ENCODE measurements at places on chromosomes 11 and 22. TPM values are rescaled to one million over a fixed set of nuclear protein-coding genes. Genes with fewer than 3 reads are reported as not detected.

The RPS3 gene
- 3,442 TPM for total RNA-seq

DNA sequence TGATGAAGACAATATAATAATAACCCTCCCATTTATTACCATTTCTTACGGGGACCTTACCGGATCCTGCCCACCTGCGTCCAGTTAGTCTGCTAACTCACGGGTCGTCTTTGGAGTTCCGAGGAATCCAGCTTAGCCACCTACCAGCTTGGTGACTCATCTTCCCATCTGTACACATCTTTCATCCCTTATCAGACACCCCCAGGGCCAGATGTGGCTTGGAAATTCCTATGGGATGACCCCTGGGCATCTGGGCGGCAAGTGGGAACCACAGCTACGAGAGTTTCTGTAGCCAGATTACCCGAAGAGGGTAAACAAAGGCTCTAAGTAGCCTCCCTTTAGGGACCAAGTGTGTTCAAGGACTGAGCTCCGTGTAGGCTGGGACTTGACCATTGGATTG is 12.8 kb upstream of the PRR5 start:
- no peak for DNase-seq

DNA sequence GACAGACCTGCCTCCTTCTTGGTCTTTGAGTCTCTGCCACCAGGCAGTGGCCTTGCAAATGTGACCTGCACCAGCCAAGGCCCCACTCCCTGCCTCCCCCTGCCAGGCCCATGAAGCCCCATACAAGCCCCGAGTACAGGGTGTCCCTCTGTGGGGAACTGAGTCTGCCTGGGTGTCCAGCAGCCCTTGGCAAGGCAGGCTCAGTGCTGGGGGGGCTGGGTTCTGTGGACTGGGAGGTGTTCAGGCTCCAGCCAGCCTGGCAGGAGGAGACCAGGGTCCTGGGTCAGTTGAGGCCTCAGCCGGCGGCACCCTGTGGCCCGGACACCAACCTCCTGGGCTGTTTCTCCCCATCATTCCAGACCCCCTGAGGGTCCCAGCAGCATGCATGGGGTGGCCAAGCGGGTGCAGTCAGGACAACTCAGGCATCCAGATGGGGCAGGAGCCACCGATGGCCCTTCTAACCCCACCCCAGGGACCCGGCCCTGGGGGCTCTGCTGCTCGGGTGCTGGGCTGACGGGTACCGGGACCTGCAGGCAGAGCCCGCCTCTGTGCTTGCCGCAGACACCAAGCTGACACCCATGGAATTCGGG is 5.7 kb downstream of the MUC5AC start:
- no peak for DNase-seq

The NAALADL1 gene
- 27.9 TPM for total RNA-seq

DNA sequence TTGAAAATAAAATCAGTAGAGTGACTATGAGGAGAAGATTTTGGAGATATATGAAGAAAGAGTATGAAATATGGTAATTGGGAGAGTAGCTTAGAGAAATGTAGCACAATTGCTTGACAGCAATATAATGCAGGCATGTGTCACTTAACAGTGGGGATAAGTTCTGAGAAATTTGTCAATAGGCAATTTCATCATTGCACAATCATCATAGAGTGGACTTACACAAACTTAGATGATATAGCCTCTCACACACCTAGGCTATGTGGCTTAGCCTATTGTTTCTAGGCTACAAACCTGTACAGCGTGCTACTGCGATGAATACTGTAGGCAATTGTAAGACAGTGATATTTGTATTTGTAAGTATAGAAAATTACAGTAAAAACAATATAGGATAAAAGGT is 573.6 kb downstream of the JRKL start:
- no peak for DNase-seq

The H19 gene
- 11.8 TPM for total RNA-seq

DNA sequence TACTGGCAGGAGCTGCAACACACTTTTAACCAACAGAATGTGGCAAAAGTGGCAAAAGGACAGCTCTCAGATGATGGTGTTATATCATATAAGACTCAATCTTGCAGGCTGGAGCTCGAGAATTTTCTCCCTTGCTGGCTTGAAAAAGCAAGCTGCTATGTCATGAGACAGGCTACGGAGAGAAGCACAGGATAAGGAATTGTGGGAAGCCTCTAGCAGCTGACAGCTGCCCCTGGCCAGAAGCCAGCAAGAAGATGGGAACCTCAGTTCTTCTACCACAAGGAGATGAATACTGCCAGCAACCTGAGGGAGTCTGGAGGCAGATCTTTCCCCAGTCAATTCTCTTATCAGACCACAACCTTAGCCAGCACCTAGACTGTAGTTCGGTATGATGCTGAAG is 24.6 kb downstream of the FXYD6 start:
- no peak for DNase-seq

GRCh38 chr22:46075764-46076531 is 74.4 kb upstream of the PPARA start:
- DNase-seq, result no peak

- no peak for DNase-seq
These were observed 5.0 kb downstream of the KCNJ11 start for GRCh38 chr11:17383461-17383860.

GRCh38 chr11:68338051-68338780 is 25.8 kb downstream of the LRP5 start:
- no peak for DNase-seq

DNA sequence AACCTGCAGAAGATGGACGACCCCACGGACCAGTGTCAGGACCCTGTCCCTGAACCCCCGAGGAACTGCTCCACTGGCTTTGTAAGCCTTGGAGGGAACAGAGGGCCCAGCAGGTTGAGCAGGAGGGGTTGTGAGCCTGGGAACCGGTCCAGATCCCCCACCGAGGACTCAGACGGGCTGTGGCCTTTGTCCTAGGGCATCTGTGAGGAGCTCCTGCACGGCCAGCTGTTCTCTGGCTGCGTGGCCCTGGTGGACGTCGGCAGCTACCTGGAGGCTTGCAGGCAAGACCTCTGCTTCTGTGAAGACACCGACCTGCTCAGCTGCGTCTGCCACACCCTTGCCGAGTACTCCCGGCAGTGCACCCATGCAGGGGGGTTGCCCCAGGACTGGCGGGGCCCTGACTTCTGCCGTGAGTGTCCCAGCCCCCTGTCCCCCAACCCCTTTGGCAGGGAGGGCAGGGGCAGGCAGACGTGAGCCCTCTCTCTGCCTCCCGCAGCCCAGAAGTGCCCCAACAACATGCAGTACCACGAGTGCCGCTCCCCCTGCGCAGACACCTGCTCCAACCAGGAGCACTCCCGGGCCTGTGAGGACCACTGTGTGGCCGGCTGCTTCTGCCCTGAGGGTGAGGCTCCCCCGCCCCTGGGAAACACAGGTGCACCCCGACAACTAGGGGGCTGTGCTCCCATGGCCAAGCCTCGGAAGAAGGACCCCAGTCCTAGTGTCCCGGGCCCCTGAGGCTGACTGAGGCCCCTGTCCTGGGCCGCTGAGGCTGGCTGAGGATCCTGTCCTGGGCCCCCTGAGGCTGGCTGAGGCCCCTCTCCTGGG is 6.4 kb downstream of the MUC5AC start:
- no peak for DNase-seq

DNA sequence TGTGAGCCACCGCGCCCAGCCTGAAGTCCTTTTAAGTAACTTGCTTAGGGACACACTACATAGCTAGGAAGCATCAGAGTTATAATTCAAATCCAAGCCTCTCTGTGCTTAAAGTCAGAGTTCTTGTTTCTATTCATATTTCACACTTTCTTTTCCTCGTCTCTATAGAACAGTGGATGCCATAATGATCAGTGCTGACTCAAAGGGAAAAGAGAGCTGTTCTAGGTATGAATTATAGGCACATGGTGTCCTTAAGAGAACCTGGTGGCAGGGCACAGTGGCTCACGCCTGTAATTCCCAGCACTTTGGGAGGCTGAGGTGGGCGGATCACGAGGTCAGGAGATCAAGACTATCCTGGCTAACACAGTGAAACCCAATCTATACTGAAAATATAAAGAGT is 400.2 kb upstream of the DDI1 start:
- no peak for DNase-seq

The MMP27 gene
- total RNA-seq, result not detected

DNA sequence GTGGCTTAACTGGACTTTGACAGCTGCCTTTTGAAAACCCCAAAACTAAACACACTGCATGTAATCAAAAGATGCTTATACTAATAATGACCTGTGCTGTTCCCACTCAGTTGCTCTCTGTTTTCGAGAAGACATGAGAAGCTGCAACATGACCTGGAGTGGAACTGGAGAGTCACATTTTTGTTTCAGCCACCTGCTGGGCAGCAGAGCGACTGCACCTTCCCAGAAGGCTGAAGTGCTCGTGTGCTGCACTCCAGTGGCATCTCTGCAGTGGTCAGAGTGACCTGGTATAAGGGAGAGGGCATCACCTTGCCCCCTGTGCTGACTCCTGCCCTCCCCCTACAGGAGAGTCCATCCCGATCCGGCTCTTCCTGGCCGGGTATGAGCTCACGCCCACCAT is 8.6 kb downstream of the THYN1 start:
- no peak for DNase-seq

DNA sequence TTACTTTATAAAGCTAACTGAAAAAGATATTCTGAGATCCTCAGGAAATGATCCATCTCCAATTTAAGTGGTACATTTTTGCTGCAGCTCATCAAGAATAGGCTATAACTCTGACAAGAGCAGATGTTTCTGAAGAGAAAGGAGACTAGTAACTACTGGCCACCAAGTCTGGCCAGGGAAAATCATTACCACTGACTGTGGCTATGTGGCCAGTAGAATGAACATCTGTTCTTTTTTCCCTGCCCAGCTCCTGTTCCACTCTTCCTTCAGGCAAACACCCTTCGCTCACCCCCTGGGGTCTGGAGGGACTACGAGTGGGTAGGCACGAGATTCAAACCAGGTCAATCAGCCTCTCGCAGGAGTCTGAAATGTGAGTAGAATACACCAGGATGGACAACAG is 23.9 kb downstream of the TMEM123 start:
- DNase-seq, result no peak

GRCh38 chr22:48054596-48054995 is 1292.1 kb downstream of the TBC1D22A start:
- DNase-seq, result no peak

The FXYD6 gene
- 71.2 TPM for total RNA-seq

The FAM227A gene
- total RNA-seq, result 1.0 TPM

- DNase-seq, result no peak
These were observed 47.5 kb upstream of the PRDM11 start for GRCh38 chr11:45098929-45099328.

The INS gene
- total RNA-seq, result not detected

- DNase-seq, result no peak
These were observed 176.7 kb downstream of the CNTN5 start for GRCh38 chr11:99197477-99197876.

- DNase-seq, result no peak
These were observed 32.4 kb upstream of the PDGFB start for GRCh38 chr22:39277142-39277607.

DNA sequence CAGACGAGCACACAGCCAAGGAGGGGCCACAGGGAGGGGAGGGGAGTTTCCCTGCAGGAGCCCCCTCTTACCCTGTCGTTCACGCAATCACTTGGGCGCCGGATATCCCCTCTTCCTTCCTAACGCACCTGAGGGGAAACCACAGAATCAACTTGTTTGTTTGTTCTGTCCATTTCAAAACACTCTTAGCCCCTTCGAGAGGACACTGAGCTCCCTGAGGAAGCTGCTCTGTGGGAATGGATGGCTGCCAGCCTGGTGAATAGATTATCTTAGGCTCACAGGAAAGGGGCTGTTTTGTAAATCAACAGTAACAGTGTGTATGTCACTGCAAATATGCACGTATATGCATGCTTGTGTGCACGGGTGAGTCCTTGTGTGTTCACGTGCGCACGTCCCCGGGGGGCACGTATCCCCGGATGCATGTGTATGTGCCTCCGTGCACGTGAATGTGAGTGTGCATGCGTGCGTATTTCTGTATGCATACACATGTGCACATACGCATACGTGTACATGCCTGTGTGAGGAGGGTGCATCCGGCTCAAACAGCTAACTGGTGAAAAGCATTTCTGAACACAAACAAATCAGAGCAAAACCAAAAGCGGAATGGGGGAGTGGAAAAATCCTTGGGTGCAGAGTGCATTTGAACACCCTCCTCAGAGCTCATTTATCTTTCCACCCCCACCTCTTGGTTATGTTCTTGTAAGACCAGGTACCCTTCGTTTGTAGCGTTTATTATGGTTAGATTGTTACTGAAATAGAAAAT is 7.2 kb downstream of the ARSA start:
- DNase-seq, result no peak

- no peak for DNase-seq
These were observed 68.9 kb downstream of the C22orf31 start for GRCh38 chr22:28992565-28993356.

- DNase-seq, result no peak
These were observed 26.1 kb downstream of the MRTFA start for GRCh38 chr22:40610329-40610850.

GRCh38 chr11:91435694-91436395 is 788.8 kb upstream of the FAT3 start:
- no peak for DNase-seq

GRCh38 chr22:19039796-19040280 is 82.4 kb downstream of the DGCR2 start:
- no peak for DNase-seq

The CECR2 gene
- total RNA-seq, result 2.5 TPM

DNA sequence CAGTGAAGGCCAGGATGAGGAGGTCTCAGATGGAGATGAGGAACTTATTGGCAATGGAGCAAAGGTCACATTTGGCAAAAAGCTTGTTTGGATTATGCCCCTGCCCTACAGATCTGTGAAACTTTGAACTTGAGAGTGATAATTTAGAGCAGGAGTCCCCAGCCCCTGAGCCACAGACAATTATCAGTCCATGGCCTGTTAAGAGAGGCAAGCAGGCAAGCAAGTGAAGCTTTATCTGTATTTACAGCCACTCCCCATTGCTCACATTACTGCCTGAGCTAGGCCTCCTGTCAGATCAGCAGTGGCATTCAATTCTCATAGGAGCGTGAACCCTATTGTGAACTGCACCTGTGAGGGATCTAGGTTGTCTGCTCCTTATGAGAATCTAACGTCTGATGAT is 1076.9 kb upstream of the TENM4 start:
- no peak for DNase-seq

DNA sequence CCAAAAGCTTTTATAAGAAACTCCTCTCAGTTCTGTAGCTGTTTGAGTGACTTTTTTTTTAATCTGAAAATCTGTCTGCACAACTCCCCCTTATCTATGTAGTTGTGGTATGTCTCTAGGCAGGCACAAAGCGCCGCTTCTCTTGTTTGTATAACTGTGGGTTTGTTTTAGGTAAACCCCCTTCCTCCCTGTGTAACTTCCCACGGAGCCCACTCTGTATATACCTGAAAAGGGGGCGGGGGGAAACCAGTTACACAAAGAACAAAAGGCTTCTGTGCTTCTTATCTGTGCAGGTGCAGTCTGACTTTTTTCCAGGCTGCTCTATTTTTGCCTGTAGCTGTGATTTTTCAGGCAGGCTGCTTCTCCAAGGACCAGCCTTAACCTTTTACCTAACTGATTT is 13.2 kb downstream of the OR10AG1 start:
- no peak for DNase-seq

DNA sequence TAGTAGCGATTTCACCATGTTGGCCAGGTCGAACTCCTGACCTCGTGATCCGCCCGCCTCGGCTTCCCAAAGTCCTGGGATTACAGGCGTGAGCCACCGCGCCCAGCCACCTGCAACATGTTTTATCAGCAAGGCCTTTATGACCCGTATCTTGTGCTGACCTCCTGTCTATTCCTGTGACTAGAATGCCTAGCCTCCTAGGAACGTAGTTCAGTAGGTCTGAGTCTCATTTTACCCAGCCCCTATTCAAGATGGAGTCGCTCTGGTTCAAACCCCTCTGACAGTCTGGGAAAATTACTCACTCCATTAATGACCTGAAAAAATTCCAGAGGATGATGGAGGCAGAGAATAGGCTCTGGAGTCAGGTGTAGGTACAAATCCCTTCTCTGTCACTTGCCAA is 30.0 kb upstream of the CXCR5 start:
- DNase-seq, result no peak
